ENCODE measurements at places on chromosomes 12 and 14.
A peak's percentile ranks its signal among the peaks of the same experiment; 100 is the strongest.

DNA sequence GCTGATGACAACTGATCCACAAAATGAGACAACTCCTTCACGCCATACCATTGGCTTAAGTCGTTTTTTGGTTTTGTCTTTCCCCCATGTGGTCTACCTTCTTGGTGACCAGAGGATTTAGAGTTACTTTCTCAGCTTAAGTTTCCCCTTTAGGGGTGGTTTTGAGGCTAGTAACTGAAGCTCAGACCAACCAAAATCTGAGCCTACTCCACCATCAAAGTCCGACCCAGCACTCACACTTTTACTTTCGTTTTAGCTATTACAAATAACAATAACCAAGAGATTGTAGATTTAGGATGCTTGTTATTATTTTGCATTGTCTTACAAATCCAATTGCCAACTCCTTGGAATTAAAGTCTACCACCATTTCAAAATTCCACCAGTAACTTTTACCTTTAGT, 130.6 kb upstream of the MDM1 start:
- no peak for DNase-seq
- no peaks in the 10 kb centered on the region for H3K36me3 ChIP-seq
- H3K27me3 ChIP-seq = no peaks in the 10 kb centered on the region
- H3K4me3 ChIP-seq = no peak overlapping the region
- no peak overlapping the region for H3K27ac ChIP-seq

GRCh38 chr12:66013224-66013623, 117.3 kb downstream of the LLPH start:
- no peak for DNase-seq
- H3K36me3 ChIP-seq = no peaks in the 10 kb centered on the region
- H3K4me1 ChIP-seq = no peaks in the 10 kb centered on the region
- no peak overlapping the region for H3K4me3 ChIP-seq
- no peaks in the 10 kb centered on the region for H3K27me3 ChIP-seq

DNA sequence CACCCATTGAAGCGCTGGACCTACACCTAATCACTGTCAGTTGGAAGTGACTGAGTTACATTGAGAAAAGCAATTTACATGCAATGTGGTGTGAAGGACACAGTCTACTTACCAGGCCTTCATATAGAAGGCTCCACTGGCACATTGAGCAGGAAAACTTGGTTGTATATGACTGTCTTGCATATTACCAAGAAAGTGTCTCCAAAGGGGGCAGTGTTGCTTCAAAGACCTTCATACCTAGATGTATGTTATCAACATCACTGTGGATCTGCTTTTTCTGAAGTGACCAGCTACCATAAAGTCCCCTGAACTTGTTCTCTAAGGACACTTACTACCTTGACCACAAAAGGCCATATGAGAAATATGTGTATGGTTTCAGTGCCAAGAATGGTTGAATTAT, 64.1 kb downstream of the NELL2 start:
- no peak overlapping the region for H3K27ac ChIP-seq
- no peak overlapping the region for H3K4me3 ChIP-seq
- H3K4me1 ChIP-seq = no peaks in the 10 kb centered on the region

GRCh38 chr12:123449856-123450255, 8.1 kb upstream of the SNRNP35 start:
- DNase-seq = no peak
- peaks cover 11% of the 10 kb centered on the region for H3K4me1 ChIP-seq
- H3K27ac ChIP-seq = no peak overlapping the region
- no peaks in the 10 kb centered on the region for H3K27me3 ChIP-seq
- no peaks in the 10 kb centered on the region for H3K36me3 ChIP-seq
- no peak overlapping the region for H3K4me3 ChIP-seq

DNA sequence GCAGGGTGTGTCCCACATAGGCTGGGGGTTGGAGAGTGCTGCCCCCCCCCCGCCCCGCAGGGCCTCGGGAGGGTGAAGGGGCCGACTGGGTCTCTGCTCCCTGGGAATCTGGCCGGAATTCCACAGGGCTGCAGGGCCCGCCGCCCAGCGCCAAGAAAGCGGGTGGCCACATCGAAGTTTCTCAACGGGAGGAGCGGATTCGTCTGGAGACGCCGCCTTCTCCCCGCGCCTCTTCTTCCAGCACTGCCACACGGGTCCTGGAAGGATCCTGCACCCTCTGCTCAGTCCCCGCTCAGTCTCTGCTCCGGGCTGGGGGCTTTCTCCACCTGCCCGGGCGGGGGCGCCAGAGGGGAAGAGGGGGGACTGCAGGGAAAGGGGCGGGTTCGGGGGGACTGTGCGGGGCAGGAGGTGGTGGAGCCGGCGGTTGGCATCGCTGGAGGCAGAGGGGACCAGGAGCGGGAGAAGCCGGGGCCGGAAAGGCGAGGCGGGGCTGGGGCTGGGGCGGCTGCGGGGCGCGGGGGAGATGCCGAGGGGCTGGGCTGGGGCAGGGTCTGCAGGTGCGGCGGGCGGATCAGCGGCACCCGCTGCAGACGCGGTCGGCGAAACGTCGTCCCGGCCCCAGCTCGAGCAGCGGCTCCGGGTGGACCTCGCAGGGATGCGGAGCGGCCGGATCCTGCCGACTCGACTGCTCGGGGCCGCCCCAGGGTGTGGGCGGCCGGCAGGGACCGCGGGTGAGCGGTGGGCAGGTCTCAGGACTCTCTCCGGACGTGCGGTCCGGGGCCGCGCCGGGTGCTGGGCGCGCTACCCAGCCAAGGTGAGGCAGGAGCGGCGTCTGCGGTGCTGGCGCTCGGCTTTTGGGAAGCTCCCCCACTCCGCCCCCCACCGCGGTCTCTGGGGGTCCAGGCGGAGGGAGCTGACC, 811.4 kb upstream of the TMEM132C start:
- DNase-seq = no peak
- peaks cover 26% of the 10 kb centered on the region for H3K27me3 ChIP-seq
- H3K36me3 ChIP-seq = no peaks in the 10 kb centered on the region
- H3K4me3 ChIP-seq = peak overlapping the region; percentile 27

- H3K27me3 ChIP-seq = no peaks in the 10 kb centered on the region
- no peaks in the 10 kb centered on the region for H3K4me1 ChIP-seq
- no peak overlapping the region for H3K4me3 ChIP-seq
- H3K27ac ChIP-seq = no peak overlapping the region
These were observed 299.1 kb downstream of the BTG1 start for GRCh38 chr12:91846466-91847055.

GRCh38 chr14:34722723-34723545, 8.5 kb upstream of the CFL2 start:
- H3K4me1 ChIP-seq = peaks cover 10% of the 10 kb centered on the region
- H3K4me3 ChIP-seq = no peak overlapping the region
- no peak overlapping the region for H3K27ac ChIP-seq
- H3K36me3 ChIP-seq = no peaks in the 10 kb centered on the region
- H3K27me3 ChIP-seq = no peaks in the 10 kb centered on the region

- no peak overlapping the region for H3K27ac ChIP-seq
- H3K4me1 ChIP-seq = no peaks in the 10 kb centered on the region
- DNase-seq = no peak
- no peaks in the 10 kb centered on the region for H3K27me3 ChIP-seq
These were observed 162.6 kb upstream of the TMPO start for GRCh38 chr12:98352835-98353234.

GRCh38 chr14:89911010-89911919, 43.3 kb downstream of the EFCAB11 start:
- no peak for DNase-seq
- H3K27ac ChIP-seq = peak overlapping the region; percentile 59
- no peaks in the 10 kb centered on the region for H3K27me3 ChIP-seq
- no peak overlapping the region for H3K4me3 ChIP-seq
- H3K36me3 ChIP-seq = no peaks in the 10 kb centered on the region

- no peak overlapping the region for H3K27ac ChIP-seq
- H3K4me3 ChIP-seq = no peak overlapping the region
- H3K27me3 ChIP-seq = no peaks in the 10 kb centered on the region
- no peaks in the 10 kb centered on the region for H3K36me3 ChIP-seq
- no peak for DNase-seq
These were observed 220.1 kb downstream of the MED13L start for GRCh38 chr12:116057356-116057755.

DNA sequence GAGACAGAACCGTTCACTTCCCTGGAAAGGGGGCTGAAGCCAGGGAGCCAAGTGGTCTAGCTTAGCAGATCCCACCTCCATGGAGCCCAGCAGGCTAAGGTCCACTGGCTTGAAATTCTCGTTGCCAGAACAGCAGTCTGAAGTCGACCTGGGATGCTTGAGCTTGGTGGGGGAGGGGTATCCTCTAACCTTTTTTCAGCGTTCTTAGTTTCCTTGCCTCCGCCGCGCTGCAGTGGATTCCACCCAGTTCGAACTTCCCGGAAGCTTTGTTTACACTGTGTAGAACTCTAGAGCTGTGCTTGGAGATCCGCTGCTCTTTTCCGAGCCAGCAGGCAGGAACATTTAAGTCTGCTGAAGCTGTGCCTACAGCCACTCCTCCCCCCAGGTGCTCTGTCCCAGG, 45.2 kb upstream of the FKBP4 start:
- no peak overlapping the region for H3K27ac ChIP-seq
- no peak overlapping the region for H3K4me3 ChIP-seq
- H3K36me3 ChIP-seq = no peaks in the 10 kb centered on the region

DNA sequence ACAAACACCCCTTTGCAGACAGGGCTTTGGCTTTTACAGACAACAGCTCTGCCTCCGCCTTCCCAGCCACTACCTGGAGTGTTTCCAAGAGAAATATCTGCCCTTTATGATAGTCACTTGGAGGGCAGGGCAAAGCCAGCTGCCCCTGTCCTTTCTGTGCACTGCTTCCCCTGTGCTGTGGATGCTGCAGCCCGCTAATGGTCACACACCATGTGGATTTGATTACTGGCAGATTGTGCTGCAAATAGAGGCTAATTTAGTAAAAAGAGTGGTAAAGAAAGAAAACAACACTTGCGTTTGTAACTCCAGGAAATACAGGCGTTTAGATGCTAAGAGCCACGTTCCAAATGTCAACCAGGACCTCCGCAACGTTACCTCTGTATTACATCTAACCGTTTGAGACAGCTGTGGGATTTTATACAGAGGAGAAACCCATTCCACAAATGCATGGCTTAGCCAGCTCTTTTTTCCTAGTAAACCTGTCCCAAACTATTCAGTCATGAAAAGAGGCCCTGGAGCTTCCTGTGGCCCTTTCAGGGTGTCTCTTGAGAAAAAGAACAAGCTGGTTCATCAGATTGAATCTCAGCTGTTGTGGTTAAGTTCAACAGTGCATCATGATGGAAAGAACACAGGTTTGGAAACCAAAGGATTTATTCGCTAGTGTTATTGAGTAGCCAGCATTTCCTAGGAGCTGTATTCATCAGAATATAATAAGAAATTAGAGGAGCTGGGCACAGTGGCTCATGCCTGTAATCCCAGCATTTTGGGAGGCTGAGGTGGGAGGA, 30.1 kb upstream of the PWP1 start:
- no peak overlapping the region for H3K4me3 ChIP-seq
- H3K27me3 ChIP-seq = no peaks in the 10 kb centered on the region
- no peak overlapping the region for H3K27ac ChIP-seq
- no peaks in the 10 kb centered on the region for H3K36me3 ChIP-seq

DNA sequence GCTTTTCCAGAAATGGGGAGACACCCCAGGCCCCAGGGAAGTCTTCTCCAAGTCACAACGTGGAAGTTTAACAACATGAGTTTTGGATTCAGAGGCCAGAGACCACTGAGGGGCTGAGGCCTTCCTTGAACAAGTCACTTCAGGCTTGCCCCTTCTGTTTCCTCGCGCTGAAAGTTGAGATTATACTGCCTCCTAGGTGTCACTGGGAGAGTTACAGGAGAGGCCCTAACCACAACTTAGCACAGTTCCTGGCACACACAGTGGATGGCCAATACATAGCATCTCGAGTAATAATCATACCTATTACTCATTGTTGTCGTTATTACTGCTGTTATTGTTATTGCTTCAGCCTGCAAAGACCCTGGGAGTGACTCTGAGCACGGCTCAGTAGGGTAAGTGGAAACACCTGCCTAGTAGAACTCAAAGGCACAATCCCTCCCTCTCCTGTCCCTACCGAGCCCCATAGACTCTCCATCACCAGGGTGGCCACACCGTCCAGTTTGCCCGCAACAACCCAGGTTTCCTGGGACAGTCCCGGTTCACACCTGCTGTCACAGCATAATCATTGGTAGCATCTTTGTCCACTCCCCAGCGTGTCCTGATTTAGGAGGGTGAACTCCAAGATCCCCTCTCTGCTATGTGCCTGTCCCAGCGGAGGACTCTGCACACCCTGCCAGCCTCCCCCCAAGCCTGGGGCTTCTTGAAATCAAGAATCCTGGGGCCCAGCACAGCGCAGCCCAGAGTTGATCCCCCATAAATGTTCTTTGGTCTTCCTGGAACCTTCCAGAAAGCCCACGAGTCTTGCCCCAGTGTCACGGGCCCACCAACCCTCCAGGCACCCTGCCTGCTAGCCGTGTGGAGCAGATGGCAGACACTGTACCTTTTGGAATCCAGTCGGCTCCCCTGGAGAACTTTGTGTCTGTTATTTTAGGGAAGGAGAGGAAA, 85.0 kb downstream of the SYNE3 start:
- H3K36me3 ChIP-seq = no peaks in the 10 kb centered on the region
- H3K27me3 ChIP-seq = no peaks in the 10 kb centered on the region
- H3K4me1 ChIP-seq = peaks cover 11% of the 10 kb centered on the region
- H3K4me3 ChIP-seq = no peak overlapping the region
- peak overlapping the region; percentile 57 for H3K27ac ChIP-seq

DNA sequence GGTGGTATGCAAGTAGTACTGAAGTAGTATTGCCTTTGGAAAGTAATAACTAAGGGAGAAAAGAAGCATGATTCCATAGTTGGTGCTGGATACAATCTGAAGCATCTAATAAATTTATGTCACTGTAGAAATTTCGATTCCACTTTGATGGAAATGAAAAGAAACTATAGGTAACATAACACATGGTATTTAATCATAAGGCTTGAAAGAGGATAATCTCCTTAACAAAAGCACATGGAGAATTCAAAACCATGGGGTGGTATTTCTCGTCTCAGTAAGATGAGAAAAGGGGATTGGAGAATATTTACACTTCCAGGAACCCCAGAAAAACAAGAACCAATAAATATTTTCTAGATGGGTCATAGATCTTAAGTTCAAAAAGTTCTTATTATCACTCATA, 72.7 kb downstream of the NDUFA12 start:
- no peaks in the 10 kb centered on the region for H3K27me3 ChIP-seq
- no peak overlapping the region for H3K4me3 ChIP-seq
- no peak for DNase-seq
- no peaks in the 10 kb centered on the region for H3K4me1 ChIP-seq
- no peaks in the 10 kb centered on the region for H3K36me3 ChIP-seq

GRCh38 chr12:56683-57346, 9.8 kb upstream of the IQSEC3 start:
- no peaks in the 10 kb centered on the region for H3K4me1 ChIP-seq
- no peak overlapping the region for H3K27ac ChIP-seq
- H3K27me3 ChIP-seq = peaks cover 9% of the 10 kb centered on the region
- H3K36me3 ChIP-seq = no peaks in the 10 kb centered on the region

All from sigmoid colon (tissue), 7 donors.